ENCODE measurements at places on chromosomes 6 and 20. TPM values are rescaled to one million over a fixed set of nuclear protein-coding genes. Genes with fewer than 3 reads are reported as not detected.

The CYP24A1 gene
- total RNA-seq = 6.9 TPM

The ARMC12 gene
- 0.13 TPM for total RNA-seq

The DAAM2 gene
- under 0.01 TPM for total RNA-seq

The SLC35D3 gene
- total RNA-seq = under 0.01 TPM

The SYNDIG1 gene
- total RNA-seq = not detected

The SIRPB2 gene
- 0.26 TPM for total RNA-seq

The DDAH2 gene
- total RNA-seq = 14.5 TPM

The C6orf52 gene
- 2.1 TPM for total RNA-seq

The MYMX gene
- not detected for total RNA-seq

The MEP1A gene
- total RNA-seq = not detected

The SNAI1 gene
- total RNA-seq = not detected

DNA sequence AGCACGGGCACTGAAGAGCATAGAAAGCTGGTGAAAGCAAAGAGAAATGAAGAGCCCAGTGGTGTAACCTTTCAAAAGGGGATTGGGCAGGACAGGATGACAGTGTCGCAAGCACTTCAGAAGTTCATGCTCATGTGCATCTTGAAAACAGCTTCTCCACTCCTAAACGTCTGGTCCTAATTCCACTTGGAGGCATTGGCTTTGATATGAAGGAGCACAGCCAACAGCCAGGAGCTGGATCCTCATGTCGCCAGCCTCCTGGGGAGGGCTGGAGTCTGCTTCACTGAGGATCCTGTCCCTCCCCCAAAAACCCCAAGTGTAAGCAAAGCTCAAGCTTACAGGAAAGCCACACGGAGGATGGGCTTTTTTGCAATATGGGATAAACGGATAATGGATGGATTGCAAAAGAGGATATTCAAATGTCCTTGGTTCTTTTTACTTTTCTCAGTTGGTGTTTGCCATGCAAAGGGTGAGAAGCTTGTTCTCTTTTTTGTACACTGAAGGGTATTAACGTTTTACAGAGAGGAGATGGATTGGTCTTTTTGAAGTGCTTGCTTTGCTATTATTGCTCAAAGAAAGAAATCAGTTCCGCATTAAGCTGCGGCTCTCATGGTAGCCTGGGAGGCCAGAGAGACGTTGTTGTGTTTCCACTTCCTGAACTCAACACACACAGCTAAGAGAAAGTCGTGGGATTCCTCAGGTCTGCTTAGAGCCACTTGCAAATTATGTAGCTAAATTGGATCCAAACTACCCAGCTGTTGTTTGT is 92.2 kb downstream of the SIM1 start:
- DNase-seq = no peak

DNA sequence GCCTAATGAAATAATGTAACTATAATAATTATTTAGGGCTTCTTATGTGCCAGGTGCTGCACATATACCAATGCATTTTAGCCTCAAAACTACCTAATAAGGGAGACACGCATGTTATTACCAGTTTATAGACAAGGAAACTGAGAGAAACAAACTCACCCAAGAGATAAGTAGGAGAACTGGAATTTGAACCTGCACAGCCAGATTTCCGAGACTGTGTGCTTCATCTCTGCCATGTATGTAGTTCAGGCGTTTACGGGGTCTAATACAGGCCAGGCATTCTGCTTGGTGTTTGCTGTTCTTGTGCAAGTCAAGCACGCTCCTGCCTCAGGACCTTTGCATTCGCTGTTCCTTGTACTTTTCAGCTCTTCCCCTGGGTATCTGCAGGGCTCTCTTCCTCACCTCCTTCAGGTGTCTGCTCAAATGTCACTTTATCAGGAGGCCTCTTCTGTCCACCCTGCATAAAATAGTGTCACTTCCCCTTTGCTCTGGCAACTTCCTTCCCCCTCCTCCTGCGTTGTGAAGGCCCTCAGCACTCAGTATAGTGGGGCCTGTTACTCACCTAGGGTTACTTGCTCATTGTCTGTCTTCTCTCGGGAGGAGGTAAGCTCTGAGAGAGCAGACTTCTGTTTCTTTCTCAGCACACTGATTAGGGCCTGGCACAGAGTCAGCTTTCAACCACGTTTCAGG is 6.1 kb upstream of the NSFL1C start:
- DNase-seq = no peak

GRCh38 chr6:42091718-42092023 is 41.3 kb downstream of the TAF8 start:
- no peak for DNase-seq

GRCh38 chr6:112061605-112062004 is 7.7 kb downstream of the CCN6 start:
- DNase-seq = peak; percentile 24

DNA sequence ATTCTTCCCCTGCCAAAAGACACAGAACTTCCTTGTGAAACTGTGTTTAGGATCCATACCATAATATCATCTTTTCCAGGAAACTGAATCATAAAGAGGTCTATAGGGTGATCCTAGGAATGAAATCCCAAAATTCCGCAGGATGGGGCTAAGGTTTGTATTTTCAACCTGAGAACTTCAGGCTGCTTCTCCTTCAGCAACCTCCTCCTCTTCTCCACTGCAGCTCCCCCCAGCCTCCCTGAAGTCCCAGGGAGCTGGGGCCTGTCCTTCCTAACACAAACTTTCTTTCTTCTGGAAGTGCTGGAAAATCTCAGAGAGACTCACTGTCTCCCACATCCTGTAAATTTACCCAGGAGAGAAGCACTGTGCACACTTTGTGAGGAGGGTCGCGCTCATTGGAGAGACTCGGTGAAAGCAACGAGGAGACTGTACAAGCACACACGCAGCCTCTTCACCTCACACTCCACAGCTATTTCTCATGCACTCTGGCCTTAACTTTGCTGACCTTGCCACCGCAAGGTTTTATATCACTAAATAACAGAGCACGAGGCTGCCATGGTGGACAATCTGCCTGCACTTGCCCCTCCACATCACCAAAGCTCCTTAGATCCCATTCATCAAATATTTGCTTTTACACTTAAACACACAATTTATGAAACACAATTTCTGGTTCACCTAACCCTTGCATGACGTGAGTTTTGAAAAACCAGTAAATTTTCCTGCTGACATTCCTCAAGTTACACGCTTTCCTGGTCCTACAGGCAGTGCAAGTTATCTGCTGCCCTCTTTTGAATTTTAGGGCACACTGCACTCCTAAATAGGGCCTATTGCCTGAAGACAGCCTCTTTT is 14.3 kb downstream of the ID4 start:
- DNase-seq = peak; percentile 65

GRCh38 chr6:163085426-163085825 is 329.1 kb upstream of the QKI start:
- DNase-seq = no peak

DNA sequence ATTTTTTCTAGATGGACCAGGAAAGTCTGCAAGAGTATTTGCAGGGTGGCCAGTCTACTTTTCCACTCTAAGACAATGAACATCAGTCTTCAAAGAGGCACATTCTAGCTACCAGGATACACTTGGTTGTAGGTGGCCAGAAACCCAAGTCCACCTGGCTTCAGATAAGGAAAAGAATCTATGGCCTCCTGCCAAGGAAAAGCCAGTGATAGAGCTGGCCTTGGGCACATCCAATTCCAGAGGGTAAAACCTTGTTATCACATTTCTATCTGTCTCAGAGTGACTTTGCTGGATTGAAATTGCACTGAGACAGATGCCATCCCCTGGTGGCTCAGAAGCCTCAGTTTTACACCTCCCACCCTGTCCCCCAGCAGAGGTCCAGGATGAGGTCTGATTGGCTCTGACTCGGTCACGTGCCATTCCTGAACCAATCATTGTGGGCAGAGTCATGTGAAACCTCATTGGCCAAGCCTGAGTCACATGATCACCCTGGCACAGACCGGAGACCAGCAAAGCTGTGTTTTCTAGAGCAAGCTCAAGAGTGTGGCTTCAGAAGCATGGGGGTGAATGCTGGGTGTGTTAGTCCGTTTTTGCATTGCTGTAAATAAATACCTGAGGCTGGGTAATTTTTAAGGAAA is 497.4 kb upstream of the SULF2 start:
- DNase-seq = no peak

- DNase-seq = peak; percentile 39
These were observed 437.2 kb downstream of the BCKDHB start for GRCh38 chr6:80543598-80544222.

DNA sequence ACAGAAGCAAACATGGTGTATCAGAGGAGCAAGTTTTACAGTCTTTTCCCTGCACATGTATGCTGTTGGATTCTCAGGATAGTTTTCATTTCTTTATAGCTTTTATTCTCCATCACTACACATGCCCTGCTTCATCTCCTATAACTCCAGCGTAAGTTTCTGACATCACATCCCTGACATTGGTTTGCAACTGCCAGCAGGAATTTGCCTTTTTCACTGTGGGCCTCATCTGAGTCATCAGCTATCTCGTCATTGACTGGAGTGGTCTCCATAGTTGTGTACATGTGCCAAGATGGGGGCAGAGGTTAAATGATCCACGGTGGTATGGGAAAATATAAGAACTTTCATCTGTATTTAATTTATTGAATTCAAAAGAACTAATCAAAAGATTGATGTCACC is 96.7 kb downstream of the SLX4IP start:
- DNase-seq = no peak

GRCh38 chr6:32460528-32460927 is 20.8 kb downstream of the HLA-DRA start:
- DNase-seq = no peak

DNA sequence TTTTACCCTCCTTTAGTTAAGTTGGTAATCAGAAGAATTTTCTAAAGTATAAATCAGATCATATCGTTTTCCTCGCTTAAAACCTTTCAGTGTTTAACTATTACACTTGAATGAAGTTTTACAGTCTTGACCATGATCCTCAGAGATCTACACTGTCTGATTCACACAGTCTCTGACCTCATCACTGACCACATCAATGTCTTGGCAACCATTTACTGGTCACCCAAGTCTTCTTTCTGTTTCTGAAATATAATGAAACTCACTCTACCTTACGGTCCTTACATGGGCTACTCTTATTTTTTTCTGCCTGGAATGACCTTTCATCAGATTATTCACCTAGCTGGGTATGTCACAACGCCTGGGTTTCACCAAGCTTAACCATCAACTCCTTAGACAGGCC is 71.4 kb downstream of the ADGB start:
- DNase-seq = no peak

- DNase-seq = no peak
These were observed 10.3 kb downstream of the FILIP1 start for GRCh38 chr6:75483136-75483952.

GRCh38 chr6:143374014-143374413 is 76.5 kb downstream of the ADAT2 start:
- no peak for DNase-seq

DNA sequence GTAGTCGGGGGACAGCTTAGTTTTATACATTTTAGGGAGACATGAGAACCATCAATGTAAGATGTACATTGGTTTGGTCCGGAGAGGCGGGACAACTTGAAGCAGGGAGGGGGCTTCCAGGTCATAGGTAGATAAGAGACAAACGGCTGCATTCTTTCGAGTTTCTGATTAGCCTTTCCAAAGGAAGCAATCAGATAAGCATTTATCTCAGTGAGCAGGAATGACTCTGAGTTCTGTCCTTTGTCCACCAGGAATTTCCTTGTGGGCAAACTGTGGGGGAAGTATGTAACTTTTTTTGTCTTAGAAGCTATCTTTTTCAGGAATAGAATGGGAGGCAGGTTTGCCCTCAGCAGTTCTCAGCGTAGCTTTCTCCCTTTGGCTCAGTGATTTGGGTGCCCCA is 1.4 kb downstream of the YTHDF1 start:
- no peak for DNase-seq

- no peak for DNase-seq
These were observed 22.2 kb downstream of the PGBD1 start for GRCh38 chr6:28303570-28303969.

DNA sequence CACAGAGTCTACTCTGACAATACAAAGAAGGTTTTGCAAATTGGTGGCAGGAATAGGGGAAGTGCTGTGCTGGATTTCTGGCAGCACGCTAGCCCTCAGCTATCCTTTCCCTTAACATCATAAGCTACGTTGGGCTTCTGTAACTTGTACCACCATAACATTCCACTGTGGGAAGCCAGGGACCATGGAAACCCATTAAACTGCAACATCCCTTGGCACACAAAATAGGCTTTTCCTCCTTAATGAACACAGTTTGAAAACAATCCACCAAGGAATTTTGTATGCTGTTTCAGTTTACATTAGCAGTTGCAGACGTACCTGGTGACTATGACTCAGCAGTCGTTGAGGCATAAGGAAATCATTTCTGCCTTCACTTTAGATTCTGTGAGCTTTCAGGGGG is 203.9 kb upstream of the RAB32 start:
- DNase-seq = peak; percentile 71

GRCh38 chr6:33171880-33172687 is 20.2 kb downstream of the COL11A2 start:
- no peak for DNase-seq

GRCh38 chr20:50312682-50313521 is 122.3 kb downstream of the CEBPB start:
- peak; percentile 90 for DNase-seq

GRCh38 chr6:85673198-85674139 is 30.8 kb upstream of the SYNCRIP start:
- no peak for DNase-seq

- no peak for DNase-seq
These were observed 64.8 kb downstream of the AIG1 start for GRCh38 chr6:143125455-143125854.

DNA sequence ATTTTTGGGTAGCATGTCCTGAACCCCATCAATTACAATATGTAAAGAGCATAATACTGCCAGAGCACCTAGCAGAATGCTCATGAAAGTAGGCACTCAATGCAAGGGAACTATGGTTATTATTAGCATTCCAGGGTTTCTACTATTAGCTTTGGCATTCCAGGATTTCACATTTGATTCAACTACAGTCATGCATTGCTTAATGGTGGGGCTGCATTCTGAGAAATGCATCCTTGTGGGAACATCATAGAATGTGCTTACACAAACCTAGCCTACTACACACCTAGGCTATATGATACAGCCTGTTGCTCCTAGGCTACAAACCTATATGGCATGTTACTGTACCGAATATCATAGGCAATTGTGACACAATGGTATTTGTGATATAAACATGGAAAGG is 247.8 kb downstream of the CD83 start:
- DNase-seq = no peak

GRCh38 chr6:16625291-16626265 is 135.7 kb downstream of the ATXN1 start:
- no peak for DNase-seq

GRCh38 chr20:1674361-1674760 is 16.8 kb upstream of the SIRPG start:
- no peak for DNase-seq
